NCI-H510A (cell line): ENCODE measurements at places on chromosomes 11 and 22.
A peak's percentile ranks its signal among the peaks of the same experiment; 100 is the strongest.

- DNase-seq = no peak
These were observed 23.8 kb downstream of the CSNK2A3 start for GRCh38 chr11:11329062-11329806.

GRCh38 chr11:35826949-35827348 is 116.9 kb upstream of the LDLRAD3 start:
- no peak for DNase-seq

- no peak for DNase-seq
These were observed 19.4 kb downstream of the MED15 start for GRCh38 chr22:20526628-20527355.

- no peak for DNase-seq
These were observed 10.4 kb downstream of the JAML start for GRCh38 chr11:118214210-118214914.

- no peak for DNase-seq
These were observed 25.3 kb downstream of the SLC22A6 start for GRCh38 chr11:62959422-62959980.

DNA sequence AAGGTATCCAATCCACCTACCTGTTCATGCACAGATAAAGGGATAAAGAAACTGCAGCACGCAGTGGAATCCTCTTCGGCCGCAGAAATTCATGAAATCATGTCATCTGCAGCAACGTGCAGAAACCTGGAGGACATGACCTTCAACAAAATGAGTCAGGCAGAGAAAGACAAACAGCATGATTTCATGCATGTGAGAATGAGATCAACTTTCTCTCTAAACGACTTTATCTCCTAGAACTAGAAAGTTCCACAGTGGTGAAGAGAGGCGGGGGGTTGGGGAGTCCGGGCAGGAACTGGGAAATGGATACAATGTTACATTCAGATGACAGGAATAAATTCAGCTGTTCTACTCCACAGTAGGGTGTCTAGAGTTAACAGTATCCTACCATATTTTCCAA is 9.9 kb downstream of the RGL4 start:
- no peak for DNase-seq

GRCh38 chr22:42170946-42171345 is 40.3 kb upstream of the CYP2D6 start:
- DNase-seq = no peak

DNA sequence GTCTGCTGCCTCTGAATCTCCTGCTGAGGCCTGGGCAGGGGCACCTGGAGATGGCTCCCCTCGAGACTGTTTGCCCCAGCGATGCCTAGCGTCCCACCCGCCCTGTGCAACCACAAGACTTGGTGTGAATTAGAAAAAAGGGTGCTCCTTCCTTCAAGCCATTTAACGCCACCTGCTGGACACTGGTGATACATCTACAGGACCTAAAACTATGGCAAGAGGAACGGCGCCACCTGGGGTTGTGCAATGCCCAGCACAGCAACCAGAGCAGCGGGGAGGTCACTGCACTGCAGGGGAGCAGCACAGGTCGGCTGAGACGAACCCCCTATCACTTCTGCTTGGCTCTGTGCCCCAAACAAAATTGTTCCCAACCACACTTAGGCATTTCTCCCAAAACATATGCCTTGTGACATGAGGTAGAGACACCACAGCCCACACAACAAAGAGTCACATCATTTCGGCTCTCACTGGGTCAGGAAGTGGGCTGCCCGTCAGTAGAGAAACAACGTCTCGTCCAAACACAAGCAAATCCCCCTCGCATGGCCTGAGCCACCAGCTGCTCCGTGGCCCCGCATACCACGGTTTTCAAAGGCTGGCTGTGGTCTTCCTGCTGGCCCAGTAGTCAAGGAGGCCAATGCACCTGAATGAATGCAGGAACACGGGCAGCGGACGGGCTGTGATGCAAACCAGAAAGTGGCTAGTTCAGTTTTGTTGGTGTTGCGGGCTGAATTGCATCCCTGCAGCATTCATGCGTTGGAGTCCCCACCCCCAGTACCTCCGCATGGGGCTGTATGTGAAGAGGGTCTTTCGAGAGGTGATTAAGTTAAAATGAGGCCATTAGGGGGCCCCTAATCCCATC is 171.9 kb downstream of the SHANK2 start:
- DNase-seq = peak; percentile 72

- peak; percentile 62 for DNase-seq
These were observed 15.8 kb upstream of the EHD1 start for GRCh38 chr11:64894070-64894811.

DNA sequence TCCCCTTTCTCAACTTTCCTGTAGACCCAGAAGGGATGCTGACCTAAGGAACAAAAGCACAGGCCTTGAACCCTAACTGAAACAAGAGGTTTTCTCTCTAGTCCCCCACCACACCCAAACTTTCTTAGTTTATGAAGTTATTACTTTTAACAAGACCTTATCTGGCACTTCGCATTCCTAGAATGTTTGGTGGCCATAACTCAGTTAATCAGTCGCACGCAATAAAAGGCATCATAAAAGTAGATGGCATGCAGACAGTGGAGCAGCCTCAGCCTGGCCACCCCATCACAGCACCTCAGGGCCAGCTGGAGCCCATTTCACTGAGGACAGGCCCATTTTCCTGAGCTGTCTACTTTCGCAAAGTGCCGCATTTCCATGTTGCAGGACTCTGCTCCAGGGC is 301.9 kb downstream of the OPCML start:
- DNase-seq = no peak

GRCh38 chr22:27094633-27095308 is 437.4 kb downstream of the MIAT start:
- DNase-seq = no peak

GRCh38 chr11:125679397-125679796 is 1.2 kb downstream of the ACRV1 start:
- no peak for DNase-seq

DNA sequence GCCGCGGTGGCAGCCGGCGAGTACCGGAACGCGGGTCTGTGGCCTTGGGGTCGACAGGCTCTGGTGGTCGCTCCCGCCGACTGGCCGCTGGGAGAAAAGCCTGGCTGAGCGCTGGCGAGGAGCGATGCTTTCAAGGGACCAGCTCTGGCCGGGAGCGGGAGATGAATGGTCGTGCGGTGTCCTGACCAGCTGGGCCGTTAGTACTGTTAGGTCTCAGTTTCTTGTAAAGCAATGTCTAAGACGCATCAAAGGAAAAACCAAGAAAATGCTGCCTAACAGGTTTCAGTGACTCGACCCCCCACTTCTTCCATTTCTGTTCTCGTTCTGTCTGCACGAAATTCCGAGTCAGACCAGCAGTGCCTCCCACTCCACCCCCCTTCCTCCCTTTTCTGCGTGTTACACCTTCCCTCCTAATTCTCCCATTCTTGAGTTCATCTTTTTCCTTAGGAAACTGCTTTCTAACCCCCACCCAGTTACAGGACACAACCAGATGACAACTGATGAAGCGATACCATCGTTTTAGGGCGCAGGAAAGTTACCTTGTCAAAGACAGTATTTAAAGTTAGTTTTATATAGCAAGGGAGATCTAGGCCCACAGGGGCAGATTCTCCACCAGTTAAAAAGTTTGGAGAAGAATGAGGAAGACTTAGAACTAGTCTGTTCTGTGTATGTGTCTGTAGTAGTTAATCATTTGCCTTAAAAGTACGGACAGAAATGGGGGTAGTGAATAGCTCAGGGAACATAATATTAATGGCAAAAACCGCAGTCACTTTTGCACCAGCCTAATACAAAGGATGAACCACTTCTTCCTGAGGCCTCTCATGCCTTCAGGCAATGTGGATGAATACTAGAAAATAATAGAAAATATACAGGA is 1.0 kb downstream of the CUL5 start:
- DNase-seq = no peak

DNA sequence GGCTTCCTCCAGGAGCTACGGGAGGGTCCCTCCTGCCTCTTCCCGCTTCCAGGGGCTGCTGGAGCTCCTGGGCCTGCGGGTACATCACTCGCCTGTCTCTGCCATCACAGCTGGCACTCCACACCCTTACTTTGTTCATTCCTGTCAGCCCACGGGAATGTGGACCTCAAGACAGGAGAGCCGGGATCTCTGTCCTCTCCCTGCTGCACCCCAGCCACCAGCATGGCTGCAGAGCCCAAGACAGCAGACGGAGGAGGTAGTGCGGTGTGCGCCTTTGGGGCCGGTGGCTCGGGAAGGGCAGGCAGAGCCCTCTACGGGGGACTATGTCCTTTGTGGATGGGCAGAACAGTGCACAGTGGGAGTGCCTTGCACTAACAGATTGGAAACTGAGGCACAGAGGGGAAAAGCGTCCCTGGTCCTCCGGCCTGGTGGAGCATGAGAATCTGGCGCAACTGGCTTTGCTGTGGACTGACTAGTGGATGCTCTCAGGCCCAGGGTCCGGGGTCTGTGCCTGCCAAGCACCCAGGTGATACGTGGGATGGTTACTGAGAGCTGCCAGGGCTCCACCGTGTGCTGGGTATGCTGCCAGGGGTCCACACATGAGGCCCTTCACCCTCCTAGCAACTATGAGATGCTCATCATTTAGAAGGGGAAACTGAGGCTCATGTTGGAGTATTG is 47.3 kb downstream of the IGF2 start:
- no peak for DNase-seq

- no peak for DNase-seq
These were observed 107.5 kb downstream of the PKNOX2 start for GRCh38 chr11:125272092-125272491.

GRCh38 chr11:35515224-35515623 is 10.2 kb downstream of the PAMR1 start:
- DNase-seq = no peak

DNA sequence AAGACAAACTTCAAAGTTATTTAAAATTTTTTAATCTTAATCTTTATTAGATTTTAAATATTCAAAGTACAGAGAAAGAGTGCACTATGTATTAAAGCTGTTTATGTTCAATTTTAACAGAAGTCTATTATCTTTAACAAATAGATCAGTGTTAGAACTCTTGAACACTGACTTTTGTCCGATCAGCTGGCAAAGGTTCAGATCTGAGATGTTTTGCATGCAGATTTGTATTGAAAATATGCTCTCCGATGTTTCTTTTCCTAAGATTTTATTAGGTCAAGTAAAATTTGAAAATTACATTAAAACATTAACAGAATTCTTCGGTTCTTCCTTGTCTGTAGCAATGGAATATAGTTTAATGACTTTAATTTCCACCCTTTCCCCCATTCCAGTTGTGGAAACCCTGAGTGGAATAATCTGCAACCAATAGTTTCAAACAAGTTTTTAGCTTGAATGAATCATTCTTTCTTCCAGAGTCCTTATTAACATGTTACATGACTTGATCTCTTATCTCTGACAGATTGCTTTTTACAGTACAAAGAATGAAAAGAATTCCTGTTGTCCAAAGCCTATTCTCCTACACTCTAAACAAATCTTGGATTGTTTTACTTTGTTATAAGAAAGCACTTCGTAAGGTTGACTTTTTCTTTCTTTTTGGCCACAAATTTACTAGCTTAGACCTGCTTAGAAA is 11.4 kb upstream of the TCP11L1 start:
- DNase-seq = no peak

GRCh38 chr22:26708256-26709009 is 51.0 kb downstream of the MIAT start:
- no peak for DNase-seq

GRCh38 chr11:117376517-117376916 is 48.9 kb downstream of the CEP164 start:
- DNase-seq = no peak

DNA sequence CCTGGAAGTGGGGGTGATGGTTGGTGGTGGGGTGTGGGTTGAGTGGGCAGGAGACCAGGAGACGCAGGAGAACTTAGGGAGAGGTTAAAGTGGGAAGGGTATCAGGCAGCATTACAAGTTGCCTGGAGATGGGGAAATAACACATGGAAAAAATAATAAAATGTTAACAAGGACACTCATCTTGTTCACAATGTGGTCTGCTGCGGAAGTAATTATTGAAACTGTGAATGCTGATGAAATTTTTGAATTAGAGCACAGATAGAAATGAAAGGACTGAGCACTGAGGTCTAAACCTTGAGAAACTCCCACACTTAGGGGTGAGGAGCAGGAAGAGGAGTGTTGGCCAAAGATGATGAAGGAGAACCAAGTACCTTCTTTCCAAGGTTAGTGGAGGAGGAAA is 346.0 kb upstream of the PLET1 start:
- no peak for DNase-seq

GRCh38 chr22:37329238-37330140 is 47.2 kb downstream of the CYTH4 start:
- no peak for DNase-seq

DNA sequence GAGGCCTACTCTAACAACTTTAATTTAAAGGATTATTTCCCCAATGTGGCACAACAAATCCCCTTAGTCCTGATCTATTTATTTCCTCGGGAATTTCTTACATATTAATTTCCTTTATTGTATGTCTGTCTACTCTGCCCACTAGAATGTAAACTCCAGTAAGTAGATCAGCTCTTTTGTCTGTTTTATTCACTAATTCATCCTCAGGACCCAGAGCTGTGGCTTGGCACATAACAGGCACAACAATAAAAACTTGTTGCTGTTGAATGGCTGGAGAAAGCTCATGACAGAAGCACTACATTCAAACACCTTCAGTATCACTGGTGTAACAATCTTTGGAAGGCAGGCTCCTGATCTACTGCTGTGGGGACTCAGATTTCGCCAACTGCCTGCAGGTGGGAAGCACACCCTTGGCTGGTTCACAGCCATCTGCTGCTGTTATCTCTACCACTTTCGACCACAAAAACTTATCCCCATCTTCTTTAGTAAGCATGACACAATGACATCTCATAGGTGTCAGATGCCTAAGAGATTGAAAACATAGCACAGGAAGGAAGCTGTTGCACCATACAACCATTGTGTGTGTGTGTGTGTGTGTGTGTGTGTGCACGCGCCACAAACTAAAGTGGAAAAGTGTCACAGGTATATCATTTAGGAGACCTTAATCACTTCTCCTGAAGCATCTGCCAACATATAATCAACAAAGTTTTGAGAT is 11.9 kb downstream of the HIRA start:
- no peak for DNase-seq

GRCh38 chr11:120773501-120774031 is 250.3 kb upstream of the TBCEL start:
- no peak for DNase-seq
